ENCODE measurements at places on chromosomes 13 and 19.
A peak's percentile ranks its signal among the peaks of the same experiment; 100 is the strongest.

- ATAC-seq, result peak; percentile 60
Observed at GRCh38 chr19:35153701-35154524, 622 bp upstream of the FXYD5 start.

DNA sequence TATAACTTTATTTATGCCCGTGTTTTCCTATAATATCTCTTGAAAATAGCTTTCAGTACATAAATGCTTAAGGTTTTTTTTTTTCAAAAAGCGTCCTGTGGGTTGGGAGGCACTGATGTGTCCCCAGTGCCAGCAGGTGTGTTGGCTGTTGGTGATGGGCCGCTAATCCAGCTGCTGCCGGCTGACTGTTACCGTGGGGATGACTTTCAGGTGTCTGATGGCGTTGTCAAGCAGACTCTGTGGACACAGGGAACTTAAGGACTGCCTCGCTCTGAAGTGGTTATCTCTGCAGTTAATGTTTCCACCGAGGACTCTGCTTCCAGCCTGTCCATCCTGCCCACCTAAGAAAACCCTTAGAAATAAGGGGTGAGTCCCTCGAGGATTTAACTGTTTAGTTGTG is 94.5 kb downstream of the ANKRD10 start:
- no peak for ATAC-seq

GRCh38 chr19:3136684-3137055 is 837 bp downstream of the GNA15 start:
- ATAC-seq, result no peak

GRCh38 chr13:26037302-26037701 is 14.5 kb downstream of the SHISA2 start:
- no peak for ATAC-seq

GRCh38 chr19:1133471-1133929 is 29.7 kb downstream of the GPX4 start:
- no peak for ATAC-seq

DNA sequence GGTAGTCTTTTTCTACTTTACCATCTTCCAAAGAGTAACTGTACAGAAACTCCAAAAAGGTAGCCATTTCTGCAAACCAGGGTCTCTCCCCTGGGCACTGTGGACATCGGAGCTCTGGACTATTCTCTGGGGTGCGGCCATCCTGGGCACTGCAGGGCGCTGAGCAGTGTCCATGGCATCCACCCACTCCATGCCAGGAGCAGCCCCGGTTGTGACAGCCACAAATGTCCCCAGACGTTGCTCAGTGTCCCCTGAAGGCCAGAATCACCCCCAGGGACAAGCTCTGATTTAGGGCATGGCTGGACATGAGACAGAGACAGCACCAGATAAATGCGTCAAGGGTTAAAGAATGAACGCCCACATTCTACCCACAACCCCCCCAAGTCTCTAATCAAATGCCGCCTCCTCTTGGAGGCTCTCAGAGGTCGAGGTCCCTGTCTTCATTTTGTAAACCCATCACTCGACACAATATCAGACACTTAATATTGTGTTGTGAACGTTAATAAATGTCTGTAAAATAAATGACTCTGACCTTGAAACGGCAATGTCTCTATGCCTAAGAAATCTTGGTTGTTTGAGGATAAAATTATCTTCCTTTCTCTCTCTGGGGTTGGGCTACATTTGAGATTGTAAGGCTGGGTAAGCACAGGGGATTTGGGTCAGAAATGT is 8.9 kb downstream of the GNG7 start:
- ATAC-seq, result no peak

- ATAC-seq, result no peak
Observed at GRCh38 chr13:88764103-88764502, 1092.9 kb downstream of the SLITRK5 start.

GRCh38 chr19:47247308-47247990 is 8.9 kb upstream of the CCDC9 start:
- ATAC-seq, result no peak

DNA sequence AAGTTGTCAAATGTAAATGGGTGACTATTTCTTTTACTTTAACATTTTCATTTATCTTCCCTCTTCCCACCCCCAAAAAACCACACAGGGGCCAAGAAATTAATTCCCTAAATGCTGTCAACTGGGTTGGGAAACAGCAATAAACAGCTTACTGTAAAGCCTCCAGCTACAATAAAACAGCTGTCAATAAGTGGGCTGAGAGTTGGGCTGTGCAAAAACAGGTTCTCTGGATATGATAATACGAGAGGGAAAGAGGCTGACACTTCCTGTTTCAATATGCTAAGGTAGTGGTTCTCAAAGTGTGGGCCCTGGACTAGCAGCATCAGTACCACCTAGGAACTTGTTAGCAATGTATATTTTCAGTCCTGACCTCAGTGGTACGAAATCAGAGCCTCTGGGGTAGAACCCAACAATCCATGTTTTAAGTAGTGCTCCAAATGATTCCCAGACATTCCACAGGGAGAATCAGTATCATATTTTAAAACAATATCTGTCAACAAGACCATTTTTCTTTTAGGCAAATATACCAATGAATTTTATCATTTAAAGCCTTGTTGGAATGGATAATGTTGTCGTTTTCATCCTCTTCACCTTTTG is 8.4 kb downstream of the PCDH9 start:
- no peak for ATAC-seq
